ENCODE measurements at places on chromosomes 2 and 18.

- DNase-seq: no peak
Observed at GRCh38 chr2:150485871-150486538, 1.5 kb downstream of the RND3 start.

DNA sequence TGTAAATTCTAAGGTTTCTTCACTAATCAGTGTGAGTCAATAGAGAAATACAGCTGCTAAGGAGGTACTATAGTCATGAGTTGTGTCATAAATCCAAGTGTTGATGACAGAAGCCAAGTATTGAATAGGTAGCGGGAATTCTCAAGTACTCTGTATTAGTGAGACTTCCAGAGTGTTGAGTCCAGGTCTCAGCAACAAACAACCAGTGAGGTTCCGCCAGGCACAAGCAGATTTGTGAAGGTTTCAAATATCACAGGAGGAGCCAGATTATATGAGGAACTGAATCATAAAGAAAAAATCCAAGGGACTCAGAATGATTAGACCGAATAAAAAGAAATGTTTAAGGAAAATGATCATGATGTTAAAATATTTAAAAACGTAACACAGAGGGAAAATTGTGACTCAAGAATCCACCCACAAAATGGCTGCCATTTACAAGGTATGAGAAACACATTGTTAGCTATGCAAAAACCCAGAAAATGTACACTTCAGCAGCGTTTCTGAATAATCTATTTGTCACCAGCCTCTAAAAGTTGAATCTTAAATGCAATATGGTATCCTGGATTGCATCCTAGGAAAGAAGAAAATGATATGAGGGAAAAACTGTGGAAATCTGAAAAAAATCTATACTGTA lies 27.3 kb upstream of the EVA1A start:
- no peak for DNase-seq

GRCh38 chr18:3384664-3385563 lies 65.1 kb upstream of the TGIF1 start:
- DNase-seq: no peak

DNA sequence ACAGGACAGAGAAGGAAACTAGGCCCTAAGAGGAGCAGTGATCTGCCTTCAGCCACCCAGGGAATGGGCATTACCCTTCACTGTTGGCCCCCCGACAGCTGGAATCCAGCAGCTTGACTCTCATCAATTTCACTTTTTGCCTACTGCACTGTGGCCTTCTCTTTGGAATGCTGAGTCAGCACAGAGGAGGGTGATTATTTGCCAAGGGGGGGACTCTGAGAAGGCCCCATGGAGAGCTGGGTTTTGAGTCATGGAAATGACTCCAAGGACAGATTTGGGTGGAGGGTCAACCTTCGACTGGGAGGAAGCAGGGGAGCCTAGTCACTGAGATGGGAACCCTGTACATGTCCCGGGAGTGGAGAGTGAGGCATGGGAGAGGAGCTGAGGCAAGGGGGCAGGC lies 38.1 kb upstream of the NTSR2 start:
- no peak for DNase-seq

DNA sequence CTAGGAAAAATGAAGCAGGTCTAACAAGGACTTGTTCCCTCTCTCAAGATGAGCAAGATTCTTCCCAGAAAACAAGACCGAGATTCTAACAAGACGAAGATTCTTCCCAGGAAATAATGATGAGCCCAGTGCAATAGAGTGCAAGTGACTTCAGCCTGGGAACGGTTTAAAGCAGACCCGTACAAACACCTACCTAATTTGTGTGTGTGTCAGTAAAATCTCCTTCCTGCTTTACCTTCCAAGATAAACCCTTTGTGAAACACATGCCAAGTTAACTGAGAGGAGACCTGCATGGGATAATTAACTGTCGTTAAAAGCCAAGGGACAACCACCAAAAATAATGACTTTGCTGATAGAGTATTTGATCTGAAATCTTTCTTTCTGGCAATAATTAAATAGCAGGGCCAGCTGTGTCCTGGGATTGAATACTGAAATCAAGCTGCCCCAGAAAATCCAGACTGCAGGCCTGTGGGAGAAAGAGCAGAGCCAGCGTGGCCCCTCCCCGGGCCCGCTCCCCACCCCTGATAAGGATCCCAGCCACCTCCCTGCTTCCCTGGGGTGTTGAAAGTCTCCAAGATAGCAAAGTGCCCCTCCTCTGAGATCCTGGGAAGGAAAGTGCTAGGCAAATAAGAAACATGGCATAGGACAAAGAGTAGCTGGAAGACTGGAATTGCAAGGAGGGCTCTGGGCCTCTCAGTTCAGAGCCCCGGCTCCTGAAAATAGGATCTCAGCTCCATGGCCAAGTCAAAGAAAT lies 145.5 kb downstream of the CYP26B1 start:
- DNase-seq: no peak

GRCh38 chr2:139885921-139886498 lies 1105.8 kb upstream of the NXPH2 start:
- no peak for DNase-seq

- peak; percentile 39 for DNase-seq
Observed at GRCh38 chr2:64017811-64018700, 1.2 kb downstream of the VPS54 start.

DNA sequence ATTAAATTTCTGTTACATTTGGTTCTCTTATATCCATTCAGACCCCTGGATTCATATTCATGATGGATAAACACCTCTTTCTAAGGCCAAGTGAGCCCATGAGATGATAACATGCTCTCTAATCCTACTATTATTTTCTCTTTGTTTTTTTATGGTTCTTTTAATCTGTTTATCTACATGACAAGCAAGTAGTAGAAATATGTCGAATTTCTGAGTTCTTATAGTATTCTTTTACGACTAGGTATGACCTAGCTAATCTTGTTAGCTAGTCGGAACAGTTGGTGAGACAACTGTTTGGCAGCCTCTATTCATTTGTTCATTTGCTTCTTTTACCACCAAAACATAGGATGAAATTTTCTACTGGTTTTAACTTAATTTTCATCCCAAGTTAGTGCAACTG lies 98.1 kb upstream of the SCG2 start:
- DNase-seq: no peak

DNA sequence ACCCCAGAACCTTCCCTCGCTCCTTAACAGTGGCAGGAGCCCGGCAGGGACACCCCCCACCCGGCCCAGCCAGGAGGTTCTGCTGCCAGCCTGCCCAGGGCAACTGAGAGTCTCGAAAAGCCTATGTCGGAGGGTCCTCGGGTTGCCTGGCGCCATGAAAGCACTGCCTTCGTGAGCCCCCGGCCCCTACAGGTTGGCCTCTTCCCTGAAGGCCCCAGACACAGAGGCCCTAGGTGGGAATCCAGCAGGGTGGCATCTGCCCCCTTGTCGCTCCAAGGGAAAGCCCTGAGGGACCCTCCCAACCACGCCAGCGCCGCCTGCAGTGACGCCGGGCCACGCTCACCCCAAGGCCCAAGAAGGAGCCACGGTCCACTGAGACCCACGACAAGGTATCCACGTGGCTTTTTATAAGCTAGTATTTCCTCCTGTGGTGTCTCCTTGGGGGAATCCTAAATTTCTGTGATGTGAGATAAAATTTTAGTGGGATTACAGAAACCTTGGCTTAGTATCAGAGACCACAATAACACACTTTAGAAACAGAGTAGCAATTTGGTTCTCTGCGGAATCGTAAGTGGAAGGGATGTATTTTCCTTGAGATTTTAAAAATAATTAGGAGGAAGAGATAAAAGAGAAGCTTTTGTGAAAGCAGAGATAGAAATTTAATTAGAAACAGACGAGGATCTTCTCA lies 138.9 kb downstream of the HDAC4 start:
- DNase-seq: no peak

DNA sequence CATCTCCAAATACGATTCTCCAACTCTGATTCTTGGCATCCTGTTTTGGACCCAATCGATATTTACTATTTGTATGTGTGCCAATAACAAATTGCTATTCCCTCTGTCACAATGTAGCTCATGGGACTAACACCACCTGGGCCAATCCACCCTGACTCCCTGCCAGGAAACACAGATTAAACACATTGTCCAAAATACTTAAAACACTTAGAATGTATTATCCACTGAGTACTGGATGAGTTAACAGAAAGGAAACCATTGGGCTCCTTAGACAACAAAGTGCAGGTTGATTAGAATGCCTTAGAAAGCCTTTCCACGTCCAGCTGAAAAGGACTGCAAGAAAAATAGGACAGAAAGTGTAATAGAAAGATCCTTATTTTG lies 79.4 kb upstream of the ARHGAP28 start:
- DNase-seq: no peak

- no peak for DNase-seq
Observed at GRCh38 chr2:186991766-186992417, 142.9 kb upstream of the ZSWIM2 start.

GRCh38 chr2:457792-458424 lies 170.0 kb upstream of the ALKAL2 start:
- no peak for DNase-seq

DNA sequence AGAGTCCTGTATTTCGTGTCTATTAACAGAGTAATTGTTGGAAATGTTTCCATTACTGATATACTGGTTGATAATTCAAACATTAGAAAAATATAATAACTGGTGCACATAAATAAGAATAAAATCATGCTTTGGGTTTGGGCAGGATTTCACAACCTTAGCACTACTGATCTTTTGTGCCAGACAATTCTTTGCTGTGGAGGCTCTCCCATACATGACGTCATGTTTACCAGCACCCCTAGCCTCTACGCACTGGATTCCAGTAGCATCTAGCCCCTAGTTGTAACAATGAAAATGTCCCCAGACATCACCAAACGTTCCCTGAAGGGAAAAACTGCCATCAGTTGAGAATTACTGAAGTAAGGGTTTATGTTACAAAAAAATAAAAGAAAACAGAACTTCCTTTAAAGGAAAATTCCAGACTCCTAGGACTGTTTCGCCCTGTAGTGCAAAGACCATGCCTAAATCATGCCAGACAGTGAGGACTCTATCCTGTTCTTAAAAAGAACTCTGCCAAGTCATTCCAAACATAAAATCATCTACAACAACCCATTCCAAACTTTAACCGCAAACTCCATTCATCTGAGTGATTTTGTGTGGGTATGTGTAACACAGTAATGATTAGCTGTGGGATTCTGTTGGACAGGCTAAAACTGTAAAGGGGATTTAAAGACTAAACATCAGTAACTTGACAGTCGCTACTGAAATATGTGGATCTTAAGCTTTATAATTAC lies 313.4 kb upstream of the CCDC68 start:
- DNase-seq: no peak

- DNase-seq: no peak
Observed at GRCh38 chr2:121505005-121505404, 25.7 kb upstream of the RNU4ATAC start.

DNA sequence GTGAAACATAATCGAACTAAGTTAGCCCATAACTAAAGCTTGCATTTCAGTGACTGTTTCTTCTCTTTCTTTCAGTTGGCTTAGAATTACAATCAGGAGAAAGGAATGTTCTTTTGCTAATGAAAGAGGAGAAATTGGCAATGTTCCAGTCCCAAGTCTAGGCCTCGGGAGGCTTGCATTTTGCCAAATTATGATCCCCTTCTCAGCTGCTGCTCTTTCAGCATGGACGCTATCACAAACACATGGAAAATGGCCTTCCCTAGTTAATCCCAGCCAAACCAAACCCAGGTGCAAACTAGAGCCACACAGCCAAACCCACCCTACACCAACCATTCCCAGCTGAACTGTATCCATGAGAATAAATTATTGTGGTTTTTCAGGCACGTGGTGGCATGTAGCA lies 605.2 kb upstream of the LRRTM4 start:
- no peak for DNase-seq

DNA sequence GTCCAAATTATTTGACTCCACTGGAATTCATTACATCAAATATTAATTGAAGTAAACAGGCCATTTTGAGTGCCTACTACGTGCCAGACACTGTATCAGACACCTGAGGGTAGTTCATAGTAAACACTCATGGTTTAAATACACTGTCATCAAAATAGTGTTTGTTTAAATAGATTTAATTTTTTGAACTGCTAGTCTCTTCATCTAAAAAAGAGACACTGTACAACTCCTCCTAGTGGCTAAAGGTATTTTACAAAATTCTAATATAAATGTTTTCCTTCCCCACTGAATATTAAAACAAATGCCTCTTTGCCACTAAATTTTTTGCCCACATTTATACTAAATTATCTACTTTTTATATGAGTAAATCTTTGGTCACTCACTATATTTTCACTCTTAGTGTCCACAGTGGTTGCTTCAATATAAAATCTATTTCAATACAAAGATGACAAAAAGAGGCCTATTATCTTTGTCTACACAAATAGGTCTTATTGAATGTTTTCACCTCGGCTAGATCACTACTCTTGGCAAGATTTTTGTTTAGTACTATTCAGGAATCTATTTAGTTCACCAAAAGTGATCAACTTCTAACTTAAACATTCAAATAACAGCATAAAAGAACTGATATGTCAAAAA lies 122.1 kb downstream of the TMEM247 start:
- DNase-seq: peak; percentile 41

GRCh38 chr2:119333360-119333759 lies 33.3 kb downstream of the C2orf76 start:
- DNase-seq: no peak

DNA sequence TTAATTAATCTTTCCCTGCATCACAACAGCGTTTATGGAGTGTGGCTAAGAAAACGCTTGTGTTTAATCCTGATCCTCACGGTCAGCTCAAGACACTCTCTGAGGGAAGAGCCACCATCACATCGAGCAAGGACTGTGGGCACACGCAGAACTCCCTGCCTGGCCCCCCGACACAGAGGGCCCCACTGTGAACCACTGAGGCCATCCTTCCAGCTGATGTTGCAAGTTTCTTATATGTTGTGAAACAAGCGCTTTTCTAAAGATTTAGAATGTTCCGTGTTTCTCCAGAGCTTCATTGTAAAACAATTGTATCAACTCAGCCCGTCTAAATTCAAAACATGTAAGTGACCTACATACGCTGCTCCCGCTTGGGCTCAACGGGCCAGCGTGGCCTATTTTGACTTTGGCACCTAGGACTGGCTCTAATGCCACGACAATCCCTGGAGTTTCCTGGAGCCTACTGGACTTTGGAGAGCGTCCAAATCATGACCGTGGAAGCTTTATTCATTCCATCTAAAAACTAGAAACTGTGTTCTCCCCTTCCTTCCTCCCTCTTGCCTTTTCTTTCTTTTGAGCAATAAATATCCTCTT lies 34.9 kb downstream of the SERPINE2 start:
- DNase-seq: no peak

- no peak for DNase-seq
Observed at GRCh38 chr18:51654488-51655326, 457.2 kb upstream of the MEX3C start.

GRCh38 chr2:176388861-176389260 lies 119.6 kb downstream of the MTX2 start:
- DNase-seq: no peak

DNA sequence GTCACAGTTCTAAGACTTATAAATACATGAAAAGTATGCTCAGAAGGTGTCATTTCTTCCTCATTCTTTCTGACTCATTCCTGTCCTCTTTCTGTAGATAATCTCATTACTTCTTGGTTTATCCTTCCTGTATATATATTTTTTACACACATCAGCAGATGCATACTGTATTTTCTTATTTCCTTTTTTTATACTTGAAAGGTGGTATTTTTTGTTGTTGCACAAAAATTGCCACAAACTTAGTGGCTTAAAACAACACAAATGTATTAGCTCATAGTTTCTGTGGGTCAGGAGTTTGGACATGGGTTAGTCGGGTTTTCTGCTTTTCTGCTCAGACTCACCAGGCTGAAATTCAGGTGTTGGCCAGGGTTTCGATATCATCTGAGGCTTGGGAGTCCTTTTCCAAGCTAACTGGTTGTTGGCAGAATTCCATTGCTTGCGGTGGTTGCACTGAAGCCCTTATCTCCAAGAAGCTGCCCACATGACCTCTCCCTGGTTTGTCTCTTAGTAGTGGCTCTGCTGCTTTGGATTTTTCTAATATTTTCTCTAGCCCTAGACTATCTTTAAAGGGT lies 162.6 kb downstream of the FMNL2 start:
- DNase-seq: no peak

- no peak for DNase-seq
Observed at GRCh38 chr2:223383315-223383714, 218.8 kb downstream of the SCG2 start.
